ENCODE measurements at places on chromosomes 3 and 15.
A peak's percentile ranks its signal among the peaks of the same experiment; 100 is the strongest.

GRCh38 chr3:78129707-78130106, 1089.8 kb downstream of the ROBO2 start:
- no peak for DNase-seq

GRCh38 chr3:129316248-129317013, 37.8 kb downstream of the HMCES start:
- DNase-seq = peak; percentile 89

GRCh38 chr3:96430079-96430478, 384.3 kb upstream of the EPHA6 start:
- no peak for DNase-seq

GRCh38 chr3:35409991-35410390, 229.3 kb upstream of the ARPP21 start:
- DNase-seq = no peak

DNA sequence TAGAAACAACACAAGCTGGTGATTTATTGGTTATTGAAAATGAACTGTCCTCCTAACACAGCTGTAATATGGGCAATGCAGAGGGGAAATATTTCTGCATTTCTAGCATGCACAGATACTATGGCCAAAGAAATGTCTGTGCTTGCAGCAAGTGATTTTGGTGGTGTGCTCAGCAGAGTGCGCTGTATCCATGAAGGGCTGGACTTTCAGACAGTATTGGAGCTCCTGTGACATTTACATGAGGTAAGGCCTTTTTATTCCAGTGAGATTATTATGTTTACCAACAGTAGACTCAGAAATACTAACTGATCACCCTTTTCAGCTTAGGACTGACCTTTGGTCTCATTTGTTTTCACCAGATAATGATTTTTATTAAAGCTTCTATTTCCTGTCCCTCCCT, 1302.6 kb upstream of the EPHA6 start:
- no peak for DNase-seq

- DNase-seq = no peak
These were observed at the start of gene IL5RA for GRCh38 chr3:3110299-3110630. Gene IL5RA, minus strand, starts transcription at chr3:3110374. Its CDS starts 5,390 bp downstream, at chr3:3104984.

GRCh38 chr3:181230258-181230657, 240.7 kb upstream of the DNAJC19 start:
- no peak for DNase-seq

DNA sequence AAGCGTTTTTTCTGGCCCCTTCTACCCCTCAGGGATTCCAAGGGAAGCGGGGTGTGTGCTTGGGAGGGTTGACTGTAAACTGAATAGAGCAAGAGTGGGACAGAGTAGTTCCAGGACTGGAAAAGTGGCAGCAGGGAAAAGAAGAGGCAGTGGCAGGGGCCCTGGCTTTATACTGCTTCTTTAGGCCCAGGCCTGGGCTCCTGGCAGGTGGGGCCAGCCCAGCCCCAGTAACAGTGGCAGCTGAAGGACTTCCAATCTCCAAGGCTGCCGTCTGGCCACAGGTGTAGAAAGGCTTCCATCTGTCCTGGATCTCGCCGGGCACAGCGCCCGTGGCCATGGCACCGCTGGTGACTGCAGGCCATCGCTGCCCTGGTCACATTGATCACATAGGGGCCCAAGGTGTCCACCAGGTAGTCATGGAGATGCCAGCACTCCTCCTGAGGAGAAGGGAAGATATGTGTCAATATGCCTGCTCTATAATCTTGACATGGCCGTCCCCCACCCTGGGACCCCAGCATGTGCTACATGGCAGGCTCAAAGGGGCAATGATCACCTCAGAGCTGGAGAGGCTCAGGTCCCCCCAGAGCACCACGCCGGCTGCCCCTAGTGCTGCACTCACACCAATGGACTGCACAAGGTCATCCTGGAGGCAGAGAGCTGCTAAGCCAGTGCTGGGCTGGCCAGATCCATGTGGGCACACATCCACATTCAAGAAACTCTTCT, 1.0 kb upstream of the IFRD2 start:
- DNase-seq = no peak

GRCh38 chr3:128232376-128233178, 79.3 kb downstream of the EEFSEC start:
- DNase-seq = no peak

GRCh38 chr3:129829640-129830039, 63.9 kb downstream of the TMCC1 start:
- DNase-seq = no peak

DNA sequence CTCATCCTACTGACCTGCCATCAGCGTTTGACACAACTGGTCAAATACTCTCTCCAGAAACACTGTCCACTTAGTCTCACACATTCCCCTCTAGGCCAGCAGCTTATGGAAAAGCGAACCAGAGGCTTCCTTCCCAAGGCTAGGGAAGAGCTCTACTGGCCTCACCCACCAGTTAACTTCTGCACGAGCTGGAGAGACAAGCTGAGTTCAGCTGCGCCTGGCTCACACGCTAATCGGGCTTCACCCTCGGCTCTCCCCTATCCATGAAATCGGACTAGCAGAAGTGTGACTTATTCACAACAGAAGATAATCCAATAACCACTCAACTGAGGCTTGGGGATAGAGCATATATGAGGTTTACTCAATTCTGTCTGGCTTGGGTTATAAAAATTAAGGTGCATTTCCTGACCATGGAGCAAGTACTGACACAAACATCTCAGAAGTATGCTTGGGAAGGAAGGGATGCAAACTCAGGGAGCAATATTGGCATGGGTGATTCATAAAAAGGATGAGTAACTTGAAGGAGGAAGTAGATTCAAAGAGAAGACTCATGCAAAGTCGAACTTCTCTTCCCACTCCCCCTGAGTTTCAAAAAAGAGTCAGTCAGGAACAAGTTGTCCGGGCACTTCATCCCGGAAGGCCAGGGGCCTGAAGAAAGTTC, 73.1 kb downstream of the XXYLT1 start:
- no peak for DNase-seq

DNA sequence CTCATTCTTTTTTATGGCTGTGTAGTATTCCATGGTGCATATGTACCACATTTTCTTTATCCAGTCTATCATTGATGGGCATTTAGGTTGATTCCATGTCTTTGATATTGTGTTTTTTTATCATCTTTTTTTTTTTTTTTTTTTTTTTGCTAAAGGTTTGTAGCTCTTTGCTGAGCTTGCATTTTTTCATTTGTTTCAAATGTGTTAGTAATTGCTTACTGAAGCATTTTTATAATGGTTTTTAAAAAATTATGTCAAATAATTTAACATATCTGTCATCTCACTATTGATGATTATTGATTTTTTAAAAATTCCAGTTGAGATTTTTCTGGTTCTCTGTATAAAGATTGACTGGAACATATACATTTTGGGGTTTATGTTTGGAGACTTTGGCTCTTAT, 934.6 kb downstream of the TUSC7 start:
- no peak for DNase-seq

- DNase-seq = no peak
These were observed 4.5 kb downstream of the B2M start for GRCh38 chr15:44715797-44716334.

- no peak for DNase-seq
These were observed 5.3 kb downstream of the RAF1 start for GRCh38 chr3:12658593-12659058.

DNA sequence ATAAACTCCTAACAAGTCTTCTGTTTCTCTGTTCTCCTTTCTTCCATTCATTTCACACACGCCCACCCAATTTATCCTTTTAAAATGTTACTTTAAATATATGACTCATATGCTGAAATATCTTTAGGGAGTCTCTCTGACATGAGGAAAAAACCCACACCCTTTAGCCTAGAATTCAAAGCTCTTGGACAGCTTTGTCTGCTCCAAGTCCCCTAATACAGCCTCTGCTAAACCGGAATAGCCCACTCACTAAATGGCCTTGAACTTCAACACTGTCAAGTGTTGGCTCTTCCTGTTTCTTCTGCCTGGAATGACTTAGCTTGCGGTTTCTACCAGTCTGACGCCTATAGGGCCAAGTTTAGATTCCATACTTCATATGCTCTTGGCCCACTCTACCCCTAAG, 3.3 kb upstream of the CD96 start:
- no peak for DNase-seq

DNA sequence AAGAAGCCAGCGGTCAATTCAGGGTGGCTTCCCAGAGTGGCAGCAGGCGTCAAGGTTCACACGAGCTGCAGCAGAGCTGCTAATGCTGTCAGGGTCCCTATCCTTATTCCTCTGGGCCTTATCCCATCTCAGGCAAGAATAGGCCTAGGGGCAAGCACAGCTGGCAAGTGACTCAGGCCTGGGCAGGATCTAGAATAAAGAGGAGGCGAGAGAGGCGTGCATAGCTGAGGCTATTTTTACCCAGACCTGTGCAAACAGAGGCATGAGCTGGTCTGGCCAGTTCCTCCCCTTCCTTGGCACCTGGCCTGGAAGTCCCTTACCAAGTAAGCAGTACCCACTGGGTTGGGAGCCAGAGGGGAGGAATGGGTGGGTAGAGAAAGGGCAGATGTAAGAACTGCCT, 12.2 kb upstream of the VIPR1 start:
- DNase-seq = no peak

DNA sequence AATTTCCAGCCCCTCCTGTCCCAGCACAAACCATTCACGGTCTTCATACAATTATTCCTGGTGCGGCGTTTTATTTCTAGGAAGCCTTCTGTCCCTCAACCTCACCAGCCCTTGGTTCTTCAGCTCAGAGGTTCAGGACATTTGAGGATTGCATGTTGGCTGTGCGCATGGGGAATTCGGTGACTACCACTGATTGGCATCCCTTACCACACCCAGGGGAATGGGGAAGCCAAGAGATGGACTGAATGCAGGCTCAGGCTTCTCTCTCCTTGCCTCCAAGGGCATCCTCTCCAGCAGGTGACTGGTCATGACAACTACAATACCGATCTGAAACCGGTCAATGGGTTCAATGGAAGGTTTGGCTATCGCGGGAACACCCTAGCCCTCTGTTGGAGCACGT, 153.8 kb downstream of the MTHFS start:
- DNase-seq = no peak

GRCh38 chr3:143344516-143345165, 225.1 kb downstream of the CHST2 start:
- DNase-seq = no peak

Data from activated CD4-positive, CD25-positive, alpha-beta regulatory T cell (primary cell).